ENCODE measurements at places on chromosomes 6 and 20.
A peak's percentile ranks its signal among the peaks of the same experiment; 100 is the strongest.

- DNase-seq, result no peak
These were observed 22.9 kb downstream of the DNAJC5 start for GRCh38 chr20:63917811-63918210.

GRCh38 chr20:20454850-20455627 lies 87.1 kb downstream of the INSM1 start:
- DNase-seq, result no peak

DNA sequence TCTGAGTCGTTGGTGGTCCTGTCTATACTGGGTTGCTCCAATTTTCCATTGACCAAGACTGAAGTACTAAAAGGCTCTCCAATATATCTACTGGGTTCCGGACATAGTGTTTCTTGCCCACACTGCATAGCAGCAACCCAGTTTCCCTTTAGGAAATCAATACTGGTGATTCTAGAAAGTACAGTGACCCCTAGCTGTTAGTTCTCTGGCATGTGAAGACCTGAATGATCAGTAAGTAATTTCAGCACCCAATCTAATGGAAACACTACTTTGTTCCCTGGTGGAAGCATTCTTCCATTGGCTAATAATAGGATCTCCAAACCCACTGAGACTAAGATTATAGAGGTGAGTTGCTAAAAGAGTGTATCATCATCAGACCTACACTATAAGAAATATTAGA lies 40.8 kb upstream of the STMND1 start:
- DNase-seq, result no peak

GRCh38 chr6:45422503-45423110 lies 44.9 kb upstream of the SUPT3H start:
- DNase-seq, result peak; percentile 53
